AG04449 (cell line): ENCODE measurements at places on chromosomes 13 and 19.

- peak; percentile 12 for DNase-seq
These were observed 125.7 kb upstream of the NBEA start for GRCh38 chr13:34816245-34816884.

- DNase-seq = no peak
These were observed 8.3 kb upstream of the RB1 start for GRCh38 chr13:48295271-48295670.

- peak; percentile 77 for DNase-seq
These were observed 15.0 kb upstream of the NANOS3 start for GRCh38 chr19:13861714-13862531.

DNA sequence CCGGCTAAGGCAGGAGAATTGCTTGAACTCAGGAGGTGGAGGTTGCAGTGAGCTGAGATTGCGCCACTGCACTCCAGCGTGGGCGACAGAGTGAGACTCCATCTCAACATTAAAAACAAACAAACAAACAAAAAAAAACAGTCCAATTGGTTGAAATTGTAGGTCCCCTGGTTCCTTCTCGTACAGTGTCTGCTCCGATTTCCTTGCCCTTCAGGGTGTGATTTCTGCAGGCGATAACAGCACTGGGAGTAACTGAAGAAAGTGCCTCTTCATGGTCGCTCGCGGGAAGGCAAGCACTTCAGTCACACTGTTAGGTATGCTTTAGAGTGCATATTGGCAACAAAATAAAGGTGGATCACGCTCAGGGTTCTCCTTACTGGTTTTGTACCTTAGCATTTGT lies 39.7 kb downstream of the TPT1 start:
- DNase-seq = no peak

DNA sequence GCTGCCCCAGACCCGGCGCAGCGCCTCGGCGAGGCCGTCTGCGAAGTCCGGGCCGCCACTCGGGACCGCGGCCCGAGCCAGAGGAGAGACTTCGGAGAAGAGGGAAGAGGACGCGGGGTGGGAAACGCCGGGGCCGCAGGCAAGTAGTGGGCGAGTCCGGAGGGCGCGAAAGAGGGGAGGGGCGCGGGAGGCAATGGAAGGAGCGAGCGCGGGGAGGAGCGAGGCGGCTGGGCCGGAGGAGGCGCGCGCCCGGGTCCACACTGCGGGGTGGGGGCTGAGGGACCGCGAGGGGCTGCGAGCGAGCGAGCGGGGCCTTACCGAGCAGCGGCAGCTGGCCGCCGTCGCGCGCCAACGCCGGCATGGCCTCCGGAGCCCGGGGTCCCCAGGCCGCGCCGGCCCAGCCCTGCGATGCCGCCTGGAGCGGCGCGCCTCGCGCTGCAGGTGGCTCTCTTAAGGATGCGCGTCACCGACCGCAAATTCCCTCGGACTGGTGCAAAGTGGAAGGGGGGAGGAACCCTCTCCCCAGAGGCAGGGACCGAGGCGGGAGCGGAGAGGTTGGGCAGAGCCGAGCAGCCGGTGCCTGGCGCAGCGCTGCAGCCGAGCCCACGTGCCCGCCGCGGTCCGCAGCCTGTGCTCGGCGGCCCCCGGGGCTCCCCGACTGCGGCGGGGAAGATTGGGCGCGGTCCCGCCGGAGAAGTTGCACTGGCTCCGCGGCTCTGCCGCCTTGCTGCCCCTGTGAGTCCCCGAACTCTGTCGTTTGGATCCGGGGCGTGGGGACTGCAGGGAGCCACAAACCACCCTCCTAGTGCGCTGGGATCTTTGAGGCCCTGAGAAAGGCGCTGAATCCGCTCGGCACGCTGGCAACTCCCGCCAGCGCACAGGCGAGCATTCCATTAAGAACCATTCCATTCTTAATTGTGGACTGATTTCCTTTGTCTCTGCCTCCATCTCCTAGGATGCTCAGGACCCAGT lies at the start of gene FLT3:
FLT3 (minus strand) TSS at position 427 of the 972 bp plus-strand sequence; CDS start at position 361, 66 bp downstream.
- no peak for DNase-seq

GRCh38 chr13:114319441-114319913 lies 5.2 kb downstream of the CHAMP1 start:
- peak; percentile 73 for DNase-seq

GRCh38 chr13:40618581-40619478 lies 47.6 kb downstream of the FOXO1 start:
- DNase-seq = no peak

GRCh38 chr13:98440390-98441055 lies 136.4 kb downstream of the STK24 start:
- DNase-seq = no peak

GRCh38 chr13:38463048-38463447 lies 113.4 kb downstream of the UFM1 start:
- DNase-seq = no peak

DNA sequence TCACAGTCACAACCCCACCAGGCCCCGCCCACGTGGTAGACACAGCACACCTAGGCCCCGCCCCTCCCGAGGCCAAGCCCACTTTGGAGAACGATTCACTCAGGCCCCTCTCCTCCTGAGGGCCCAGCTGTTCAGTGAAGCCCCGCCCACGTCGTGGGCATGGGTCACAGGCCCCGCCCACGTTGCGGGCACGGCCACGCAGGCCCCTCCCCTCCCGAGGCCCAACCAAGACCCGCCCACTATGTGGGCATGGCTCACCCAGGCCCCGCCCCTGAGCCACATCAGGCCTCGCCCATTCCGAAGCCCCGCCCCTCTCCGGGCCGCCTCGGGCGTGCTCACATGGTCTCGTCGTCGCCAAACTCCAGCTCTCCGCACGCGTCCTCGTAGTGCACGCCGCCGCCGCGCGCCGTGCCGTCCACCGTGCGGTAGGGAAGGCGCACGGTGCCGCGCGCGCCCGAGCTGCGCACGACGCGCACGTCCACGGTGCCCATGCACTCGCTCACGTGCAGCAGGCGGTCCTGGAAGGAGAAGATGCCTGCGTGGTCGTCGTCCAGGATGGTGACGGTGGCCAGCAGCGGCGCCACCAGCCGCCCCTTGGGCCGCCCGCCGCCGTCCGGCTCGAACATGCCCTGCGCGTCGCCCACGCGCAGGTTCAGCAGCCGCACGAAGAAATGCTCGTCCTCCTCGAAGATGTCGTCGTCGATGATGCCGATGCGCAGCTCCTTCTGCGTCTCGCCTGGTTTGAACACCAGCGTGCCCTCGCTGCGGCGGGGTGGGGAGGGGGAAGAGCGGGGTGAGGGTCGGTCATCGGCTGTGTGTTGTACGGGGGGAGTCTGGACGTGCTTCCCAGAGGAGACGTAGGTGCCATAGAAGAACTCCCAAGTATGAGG lies 24.0 kb downstream of the SLC8A2 start:
- no peak for DNase-seq

GRCh38 chr13:77563111-77563510 lies 27.6 kb downstream of the SCEL start:
- no peak for DNase-seq

GRCh38 chr19:49409441-49410029 lies 13.7 kb downstream of the PTH2 start:
- DNase-seq = no peak

DNA sequence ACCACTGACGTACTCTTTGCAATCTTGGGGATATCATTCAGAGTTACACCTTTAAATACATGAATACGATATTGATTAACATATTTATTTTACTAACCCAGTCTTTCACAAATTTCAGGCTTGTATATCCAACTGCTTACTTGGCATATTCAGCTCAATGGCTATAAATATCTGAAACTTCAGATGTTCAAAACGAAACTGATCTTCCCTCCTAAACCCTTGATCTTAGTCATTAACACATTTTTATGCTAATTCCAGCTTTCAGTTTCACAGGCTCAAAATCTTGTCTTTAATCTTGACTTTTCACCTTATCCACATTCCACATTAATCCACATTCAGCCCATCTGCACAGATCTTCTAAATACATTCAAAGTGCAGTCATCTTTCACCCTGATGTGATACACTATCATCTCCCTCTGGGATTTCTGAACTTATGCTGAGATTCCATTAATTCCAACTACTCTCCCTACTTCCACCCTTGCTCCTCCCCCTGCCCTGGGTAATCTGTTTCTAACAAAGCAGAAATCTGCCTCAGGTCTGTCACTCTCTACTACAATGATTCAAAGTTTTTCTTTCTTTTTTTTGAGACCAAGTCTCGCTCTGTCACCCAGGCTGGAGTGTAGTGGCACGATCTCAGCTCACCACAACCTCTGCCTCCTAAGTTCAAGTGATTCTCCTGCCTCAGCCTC lies 387.2 kb downstream of the GPC5 start:
- DNase-seq = no peak

DNA sequence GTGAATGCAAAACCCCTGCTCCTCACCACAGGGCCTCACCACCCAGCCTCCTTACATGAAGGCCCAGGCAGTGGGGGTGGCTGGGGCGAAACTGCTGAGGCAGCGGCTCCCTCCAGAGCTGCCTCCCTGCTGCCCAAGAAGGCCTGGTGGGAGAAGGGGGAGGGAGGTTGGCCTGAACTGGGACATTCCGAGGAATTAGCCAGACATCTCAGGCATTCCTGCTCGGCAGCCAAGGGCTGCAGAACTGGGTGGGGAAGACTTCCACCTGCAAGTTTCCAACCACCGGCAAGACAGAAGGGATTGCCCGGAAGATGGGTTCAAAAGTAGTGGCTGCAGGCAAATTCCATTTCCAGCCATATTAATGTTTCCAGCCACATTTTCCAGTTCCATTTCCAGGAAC lies 2.3 kb upstream of the PSPN start:
- peak; percentile 23 for DNase-seq

- DNase-seq = no peak
These were observed 53.2 kb upstream of the SHKBP1 start for GRCh38 chr19:40523322-40524047.

DNA sequence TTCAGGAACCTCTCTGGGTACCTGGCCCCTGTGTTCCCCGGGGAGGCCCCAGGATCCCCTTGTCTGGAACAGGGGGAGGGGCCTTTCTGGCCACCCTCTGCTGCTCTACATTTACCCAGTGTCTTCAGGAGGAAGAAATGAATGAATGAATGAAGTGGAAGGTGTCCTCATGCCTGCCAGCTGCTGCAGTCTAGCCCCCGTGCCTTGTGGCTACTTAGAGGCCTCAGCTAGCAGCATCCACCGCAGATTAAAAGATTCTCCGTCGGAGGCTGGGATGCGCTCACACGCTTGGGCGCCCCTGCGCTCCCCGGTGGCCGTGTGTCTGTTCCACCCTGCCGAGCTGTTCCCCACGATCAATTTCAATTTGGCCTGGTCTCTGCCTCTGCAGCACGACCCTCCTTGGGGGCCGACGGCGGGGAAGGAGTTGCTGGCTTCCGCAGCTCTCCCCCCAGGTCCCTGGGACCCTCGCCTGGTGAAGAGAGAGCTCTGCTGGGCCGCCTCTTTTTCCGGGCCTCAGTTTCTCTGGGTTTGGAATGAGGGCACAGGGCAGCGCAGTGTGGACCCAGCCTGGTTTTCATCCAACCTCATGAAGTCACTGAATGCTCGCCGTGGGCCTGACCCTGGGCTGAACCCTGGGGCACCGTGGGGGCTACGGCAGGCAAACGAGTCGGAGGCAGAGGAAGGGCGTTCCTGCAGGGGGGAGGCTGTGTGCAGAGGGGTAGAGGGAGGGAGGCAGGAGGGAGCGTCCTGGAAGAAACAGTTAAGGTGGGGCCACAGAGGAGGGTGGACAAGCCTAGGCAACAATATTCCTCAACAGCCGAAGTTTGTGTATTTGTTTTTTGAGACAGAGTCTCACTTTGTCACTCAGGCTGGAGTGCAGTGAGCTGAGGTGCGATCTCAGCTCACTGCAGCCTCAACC lies 28.3 kb downstream of the EFNA2 start:
- no peak for DNase-seq

DNA sequence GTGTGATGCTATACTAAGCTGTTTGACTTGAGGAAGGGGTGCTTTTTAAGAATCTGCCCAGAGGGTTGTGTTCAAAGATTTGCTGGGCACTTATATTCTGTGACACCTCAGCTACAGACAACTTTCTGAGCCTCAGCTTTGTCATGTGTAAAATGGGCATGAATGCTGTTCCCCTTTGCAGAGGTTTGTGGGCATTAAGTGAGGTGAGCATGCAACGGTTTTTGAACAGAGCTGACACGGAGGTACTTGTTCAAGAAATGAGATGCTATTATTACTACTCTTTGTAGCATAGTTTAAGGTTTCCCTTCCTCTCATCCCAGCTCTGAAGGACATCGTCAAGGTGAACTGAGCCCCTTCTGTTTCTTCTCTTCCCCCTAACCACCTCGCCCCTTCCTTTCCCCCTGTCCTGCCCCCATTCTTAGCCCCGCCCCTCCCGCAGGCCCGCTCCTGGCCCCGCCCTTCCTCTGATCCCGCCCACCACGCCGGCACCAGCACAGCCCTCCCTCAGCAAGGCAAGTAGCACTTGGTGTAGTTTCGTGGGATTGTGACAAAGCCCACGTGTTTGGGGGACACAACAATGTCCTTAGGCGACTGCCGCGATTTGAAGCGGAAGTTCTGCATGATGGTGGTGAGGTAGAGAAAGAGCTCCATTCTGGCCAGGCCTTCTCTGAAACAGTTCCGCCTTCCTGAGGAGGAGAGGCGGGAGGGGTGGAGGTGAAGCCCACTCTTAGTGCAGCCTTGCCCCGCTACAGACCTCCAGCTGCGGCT lies 26.1 kb upstream of the CYP2A7 start:
- no peak for DNase-seq

GRCh38 chr13:44837250-44837649 lies 152.0 kb downstream of the NUFIP1 start:
- no peak for DNase-seq

GRCh38 chr13:113412440-113412839 lies 40.8 kb downstream of the ADPRHL1 start:
- DNase-seq = no peak

- no peak for DNase-seq
These were observed 328.0 kb upstream of the ZNF507 start for GRCh38 chr19:32017176-32017953.

- no peak for DNase-seq
These were observed 7.2 kb upstream of the ZNF606 start for GRCh38 chr19:58009666-58010301.

DNA sequence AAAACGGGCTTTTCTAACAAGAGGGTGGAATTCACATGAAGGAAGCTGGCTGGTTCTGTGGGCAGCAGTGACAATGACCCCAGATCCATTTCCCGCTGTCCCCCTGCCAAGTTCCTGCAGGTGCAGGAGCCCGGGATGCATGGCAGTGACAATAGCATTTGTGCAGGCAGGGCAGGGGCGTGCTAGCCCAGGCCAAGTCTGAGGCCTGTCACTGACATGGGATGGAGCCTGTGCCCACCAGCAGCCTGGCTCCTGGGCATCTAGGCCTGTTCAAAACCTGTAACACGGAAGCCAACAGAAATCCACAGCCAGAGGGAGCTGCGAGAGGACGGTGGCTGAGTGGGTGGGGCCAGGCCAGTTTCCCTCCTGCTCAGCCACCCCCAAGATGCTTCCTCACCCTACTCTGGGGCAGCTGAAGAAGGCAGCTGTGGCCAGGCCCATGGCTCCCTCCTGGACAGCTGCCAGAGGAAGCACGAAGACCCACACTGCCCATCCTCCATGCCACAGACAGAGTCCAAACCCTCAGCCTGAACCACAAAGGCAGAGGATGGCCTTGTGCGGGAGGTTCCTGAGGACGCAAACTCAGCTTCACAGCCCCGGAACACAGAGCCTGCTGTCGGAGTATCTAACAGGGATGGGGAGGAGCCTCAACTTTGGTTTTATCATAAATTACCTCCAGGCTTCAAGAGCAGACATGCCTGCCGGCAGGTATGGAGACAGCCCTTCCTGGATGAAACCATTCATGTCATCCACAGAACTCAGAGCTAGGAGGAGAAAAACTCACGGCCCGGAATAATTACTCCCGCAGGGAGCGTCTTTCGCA lies 74.0 kb downstream of the CEBPG start:
- DNase-seq = no peak

- no peak for DNase-seq
These were observed 221.5 kb upstream of the TSHZ3 start for GRCh38 chr19:31570718-31571117.

- no peak for DNase-seq
These were observed 763 bp downstream of the FXYD7 start for GRCh38 chr19:35143818-35144217.

- DNase-seq = no peak
These were observed at the start of gene SMG9 for GRCh38 chr19:43754503-43755255. SMG9 (minus strand) TSS chr19:43754962; CDS start chr19:43750741, 4,221 bp downstream.
